ENCODE measurements at places on chromosomes 6 and 20.

DNA sequence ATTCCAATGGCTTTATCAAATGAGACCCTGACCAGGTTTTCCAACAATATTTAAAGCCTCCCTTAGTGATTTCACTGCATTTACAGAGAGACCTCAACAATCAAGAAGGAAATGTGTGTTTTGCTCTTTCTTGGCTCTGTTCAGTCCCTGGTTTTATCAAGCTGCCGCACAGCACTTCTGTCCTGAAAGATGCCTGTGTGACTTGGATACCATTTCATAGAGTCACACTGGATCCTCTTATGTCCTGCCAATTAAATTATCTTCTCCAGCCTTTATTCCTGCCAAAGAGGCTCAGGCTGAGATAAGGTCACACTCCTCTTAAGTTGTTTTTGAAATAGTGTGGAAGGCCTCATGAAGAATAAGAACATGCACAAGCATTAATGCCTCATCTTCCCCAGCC, 197.0 kb upstream of the RNF217 start:
- DNase-seq = no peak

DNA sequence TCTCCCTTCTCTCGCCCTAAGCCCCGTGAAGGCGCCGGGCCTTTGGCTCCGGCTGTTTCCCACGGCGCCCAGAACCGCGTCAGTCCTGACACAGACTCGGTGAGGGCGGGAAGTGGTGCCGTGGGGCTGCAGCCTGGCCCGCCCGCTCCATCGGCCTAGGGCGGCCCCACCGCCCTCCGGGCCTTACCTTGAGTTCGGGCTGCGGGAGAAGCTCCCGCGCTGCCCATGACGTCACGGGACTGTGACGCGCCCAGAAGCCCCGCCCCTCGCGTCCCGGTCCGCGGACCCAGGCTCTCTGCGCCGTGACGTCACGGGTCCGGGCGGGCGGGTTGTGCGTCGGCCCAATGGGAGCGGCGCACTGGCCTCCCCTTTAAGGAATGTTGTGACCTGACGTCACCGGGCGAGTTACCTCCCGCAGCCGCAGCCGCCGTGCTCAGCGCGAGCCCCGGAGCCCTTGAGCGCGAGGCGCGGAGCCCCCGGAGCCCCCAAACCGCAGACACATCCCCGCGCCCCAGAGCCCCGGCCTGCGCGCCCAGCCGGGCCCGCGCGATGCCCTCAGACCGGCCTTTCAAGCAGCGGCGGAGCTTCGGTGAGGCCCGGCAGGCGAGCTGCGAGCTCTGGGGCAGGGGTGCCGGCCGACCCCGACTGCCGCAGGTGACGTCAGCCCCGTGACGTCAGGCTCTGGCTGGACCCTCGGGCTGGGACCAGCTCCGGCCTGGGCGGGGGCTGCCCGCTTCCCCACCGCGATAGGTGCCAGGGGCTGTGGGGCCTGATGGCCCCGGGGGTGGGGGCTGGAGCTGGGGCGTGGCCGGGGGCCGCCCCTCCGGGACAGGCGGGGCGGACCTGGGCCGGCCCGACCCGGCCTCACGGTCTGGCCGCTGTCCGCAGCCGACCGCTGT, at the start of gene MAP1LC3A:
MAP1LC3A (plus strand) TSS at position 399 of the 899 bp plus-strand sequence; CDS start at position 550, 151 bp downstream.
- peak; percentile 90 for DNase-seq

GRCh38 chr6:80946402-80946801, 806.1 kb downstream of the TENT5A start:
- DNase-seq = no peak

- DNase-seq = peak; percentile 90
Measured at GRCh38 chr20:33667676-33668465, 1.1 kb downstream of the ACTL10 start.

- DNase-seq = no peak
Measured at GRCh38 chr20:40335901-40336351, 353.1 kb downstream of the MAFB start.

GRCh38 chr20:58868795-58869194, 16.3 kb downstream of the GNAS start:
- DNase-seq = no peak

DNA sequence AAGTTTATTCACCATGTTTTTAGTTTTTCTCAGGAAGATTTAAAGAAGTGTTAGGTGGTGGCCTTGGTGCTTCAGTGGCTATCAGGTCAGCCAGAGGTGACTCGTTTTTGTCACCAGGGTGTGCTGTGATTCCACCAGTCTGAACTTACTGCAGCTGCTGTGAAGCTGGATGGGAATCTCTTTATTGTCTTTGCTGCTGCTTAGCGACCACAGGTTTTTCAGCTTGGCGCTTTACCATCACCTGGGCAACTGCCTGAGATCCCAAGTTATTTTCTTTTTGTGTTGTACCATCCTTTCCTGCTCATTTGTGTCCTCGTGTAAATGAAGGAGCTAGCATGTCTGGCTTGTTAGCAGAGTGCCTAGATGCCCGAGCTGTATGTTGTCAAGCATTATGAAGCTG, 146.9 kb downstream of the MACROD2 start:
- peak; percentile 6 for DNase-seq

DNA sequence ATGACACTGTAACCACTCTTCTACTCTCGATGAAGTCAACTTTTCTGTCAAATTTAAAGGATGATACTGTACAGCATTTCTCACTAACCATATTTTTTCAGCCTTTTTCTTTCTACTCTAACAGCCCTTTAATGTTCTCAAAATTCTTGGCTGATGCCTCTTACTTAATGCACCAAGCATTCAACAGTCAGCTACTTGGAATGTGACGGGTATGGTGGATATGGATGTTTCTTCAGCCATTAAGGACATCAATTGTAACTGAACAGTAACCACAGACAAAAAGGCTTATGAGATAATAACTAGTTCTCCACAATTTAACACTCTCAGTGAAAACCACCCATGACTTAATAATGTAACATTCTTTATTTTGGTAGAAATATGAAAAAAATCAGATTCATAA, 467.2 kb upstream of the ZNF337 start:
- peak; percentile 65 for DNase-seq

DNA sequence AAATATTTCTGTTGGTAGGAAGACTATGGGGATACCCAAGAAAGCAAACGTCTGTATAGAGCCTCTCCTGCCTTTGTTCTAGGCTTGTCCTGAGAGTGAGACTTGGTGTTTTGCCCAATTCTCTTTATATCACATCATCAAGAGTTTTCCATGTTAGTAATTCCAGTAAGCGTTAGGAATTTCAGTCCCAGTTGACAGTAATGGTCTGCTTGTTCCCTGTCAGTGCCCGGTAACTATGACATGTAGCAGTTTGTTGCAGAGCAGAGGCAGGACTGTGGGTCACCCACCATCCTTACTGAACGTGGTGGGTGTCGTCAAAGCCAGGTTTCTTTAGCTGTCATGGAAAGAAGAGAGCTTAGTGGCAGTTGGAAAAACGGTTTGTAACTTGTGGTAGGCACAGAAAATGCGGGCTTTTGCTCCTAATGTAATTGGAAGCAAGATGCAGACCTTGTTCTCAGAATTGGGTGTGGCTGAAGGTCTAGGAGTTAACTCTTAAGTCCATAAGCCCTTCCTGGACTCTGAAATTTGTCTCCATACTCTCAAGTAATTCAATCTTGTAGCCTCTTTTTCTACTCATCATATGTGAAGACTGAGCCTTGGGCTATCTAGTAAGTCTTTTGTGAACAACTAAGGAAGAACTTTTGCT, 188.8 kb downstream of the TMEM242 start:
- no peak for DNase-seq

DNA sequence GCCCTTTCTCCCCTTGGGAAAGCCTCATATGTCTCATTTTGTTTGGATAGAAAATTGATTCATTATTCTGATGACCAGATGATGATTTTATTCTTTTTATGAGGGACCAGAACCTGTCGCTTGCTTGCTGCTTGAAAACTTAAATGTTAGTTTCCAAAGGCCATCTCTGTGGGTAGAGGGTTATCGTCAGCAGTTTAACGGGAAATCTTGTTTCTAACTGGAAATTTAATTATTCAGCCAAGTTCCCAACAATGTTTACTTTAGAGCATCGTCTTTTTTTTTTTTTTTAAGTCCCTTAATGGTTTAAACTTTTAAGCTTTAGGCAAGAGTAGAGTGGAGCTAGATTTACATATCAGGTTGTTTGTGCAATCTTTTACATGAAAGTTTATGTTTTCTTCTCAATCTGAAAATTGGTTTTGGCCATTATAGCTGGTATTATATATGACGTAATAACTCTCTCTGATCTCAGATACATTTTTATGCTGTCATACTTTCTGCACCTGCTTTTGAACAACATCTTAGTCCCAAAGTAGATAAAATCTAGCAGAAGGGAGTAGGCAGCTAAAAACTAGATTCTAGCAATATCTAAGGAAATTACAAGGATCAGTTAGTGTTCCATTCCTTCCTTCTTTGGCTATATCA, 93.9 kb downstream of the FOXO3 start:
- DNase-seq = no peak

DNA sequence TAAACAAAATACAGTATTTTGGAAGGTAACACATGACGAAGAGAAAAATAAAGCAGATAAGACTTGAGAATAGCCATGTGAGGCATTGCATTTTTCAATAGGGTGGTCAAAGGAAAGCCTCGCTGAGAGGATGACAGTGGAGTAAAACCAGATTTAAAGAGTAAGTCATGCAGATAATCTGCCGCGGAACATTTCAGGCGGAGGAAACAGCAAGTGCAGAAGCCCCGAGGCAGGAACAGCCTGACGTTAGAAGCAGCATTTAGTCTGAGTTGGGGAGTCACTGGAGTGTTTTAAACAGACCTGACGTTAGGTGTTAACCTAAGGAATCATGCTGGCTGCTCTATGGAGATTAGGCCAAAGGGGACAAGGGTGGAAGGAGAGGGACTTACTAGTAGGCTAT, 65.0 kb upstream of the VSTM2L start:
- DNase-seq = no peak

- DNase-seq = no peak
Measured at GRCh38 chr6:118581489-118581959, 33.4 kb downstream of the PLN start.

DNA sequence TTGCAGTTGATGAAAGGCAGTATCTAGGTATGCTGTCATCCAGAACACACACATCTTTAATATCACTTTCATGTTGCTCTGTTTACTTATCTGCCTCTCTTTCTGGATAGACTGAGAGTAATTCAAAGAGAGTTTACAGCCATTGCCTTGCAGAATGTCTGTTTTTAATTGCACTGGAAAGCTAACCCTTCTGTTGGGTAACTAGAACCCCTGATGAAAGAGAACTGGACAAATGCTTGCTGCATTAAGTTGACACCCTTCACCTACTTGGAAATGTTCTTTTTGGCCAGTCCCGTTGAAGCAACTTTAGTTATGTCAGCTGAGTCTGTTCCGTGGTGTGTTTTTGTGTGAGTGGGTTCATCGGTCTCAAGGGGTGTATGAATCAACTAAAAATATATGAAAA, 383.8 kb upstream of the CITED2 start:
- DNase-seq = no peak

Data from Daoy (cell line).